LoVo (cell line): ENCODE measurements at places on chromosomes 16 and 17.
A peak's percentile ranks its signal among the peaks of the same experiment; 100 is the strongest.

- peak; percentile 7 for DNase-seq
These were observed 60.5 kb downstream of the ADAMTS18 start for GRCh38 chr16:77374384-77374783.

- DNase-seq: no peak
These were observed 133.4 kb downstream of the MAP2K6 start for GRCh38 chr17:69547947-69548346.

DNA sequence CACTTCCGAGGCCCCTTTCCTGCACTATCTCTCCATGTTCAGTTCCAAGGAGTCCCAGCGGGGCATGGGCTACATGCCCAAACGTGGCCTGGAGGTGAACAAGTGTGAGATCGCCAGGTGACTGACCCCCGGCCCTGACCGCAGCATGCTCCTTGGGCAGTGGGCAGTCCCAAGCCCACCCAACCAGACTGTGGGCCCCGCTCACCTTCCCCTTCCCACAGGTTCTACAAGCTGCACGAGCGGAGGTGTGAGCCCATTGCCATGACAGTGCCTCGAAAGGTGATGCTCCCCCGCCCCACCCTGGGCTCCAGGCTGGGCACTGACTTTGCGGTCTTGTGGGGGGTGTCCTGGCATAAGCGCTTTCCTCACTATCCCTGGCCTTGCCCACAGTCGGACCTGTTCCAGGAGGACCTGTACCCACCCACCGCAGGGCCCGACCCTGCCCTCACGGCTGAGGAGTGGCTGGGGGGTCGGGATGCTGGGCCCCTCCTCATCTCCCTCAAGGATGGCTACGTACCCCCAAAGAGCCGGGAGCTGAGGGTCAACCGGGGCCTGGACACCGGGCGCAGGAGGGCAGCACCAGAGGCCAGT lies 4.7 kb downstream of the CORO1A start:
- DNase-seq: no peak

- no peak for DNase-seq
These were observed 47.4 kb upstream of the CDYL2 start for GRCh38 chr16:80851831-80852230.

DNA sequence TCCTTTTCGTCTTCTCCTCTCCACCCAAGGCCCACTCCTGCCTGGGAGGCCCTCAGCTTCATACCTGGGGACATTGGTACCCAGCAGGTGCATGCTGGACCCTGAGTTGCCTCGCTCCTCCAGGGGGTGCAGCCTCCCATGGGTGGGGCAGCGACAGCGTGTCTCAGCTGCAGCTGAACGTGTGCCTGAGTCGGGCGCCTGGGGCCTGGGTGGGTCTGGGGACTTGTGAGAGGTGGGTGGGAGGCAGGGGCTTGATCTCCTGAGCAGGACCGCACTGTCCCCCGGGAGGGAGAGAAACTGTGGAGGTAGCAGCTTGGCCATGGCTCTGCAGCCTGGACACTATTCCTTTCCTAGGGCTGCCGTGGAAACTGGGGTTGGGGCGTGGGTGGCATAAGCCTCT lies 24.8 kb upstream of the ENGASE start:
- DNase-seq: no peak

DNA sequence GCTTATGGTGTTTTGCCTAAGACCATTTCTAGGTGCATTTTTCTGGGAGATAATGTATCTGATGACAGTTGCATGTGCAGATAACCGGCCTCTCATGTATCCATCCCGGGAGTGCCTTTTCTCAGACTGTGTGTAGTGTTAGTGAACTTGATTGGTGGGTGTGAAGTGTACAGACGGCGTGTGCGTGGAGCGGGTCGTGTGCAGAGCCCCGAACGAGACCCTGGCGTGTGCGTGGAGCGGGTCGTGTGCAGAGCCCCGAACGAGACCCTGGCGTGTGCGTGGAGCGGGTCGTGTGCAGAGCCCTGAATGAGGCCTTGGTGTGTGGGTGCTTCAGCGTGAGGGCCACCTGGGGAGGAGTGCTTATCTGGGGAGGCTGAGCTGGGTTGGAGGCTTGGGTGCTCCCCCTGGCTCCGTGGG lies 28.9 kb upstream of the ZNF750 start:
- DNase-seq: no peak

DNA sequence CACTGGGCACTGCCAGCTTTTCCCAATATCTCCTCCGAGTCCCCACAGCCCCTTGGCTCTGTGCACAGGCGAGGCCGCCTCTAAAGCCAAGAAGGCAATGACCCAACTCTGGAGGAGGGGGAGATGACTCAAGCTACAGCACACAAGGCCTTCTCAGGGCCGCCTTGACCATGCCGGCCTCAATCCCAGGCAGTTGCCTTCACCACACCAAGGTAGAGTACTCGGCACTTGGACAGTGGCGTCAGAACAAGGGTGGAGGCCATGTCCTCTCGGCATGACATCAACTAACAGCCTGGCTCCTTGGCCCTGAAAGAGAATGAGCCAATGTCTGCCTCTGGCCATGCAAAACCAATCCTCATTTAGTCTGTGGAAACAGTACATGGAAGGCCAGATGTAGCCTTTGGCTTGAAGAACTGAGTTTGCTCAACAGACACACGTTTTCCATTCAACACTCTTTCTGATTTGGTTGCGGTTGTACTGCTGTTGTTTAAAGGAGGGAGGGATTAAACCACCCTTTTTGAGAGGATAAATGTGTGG lies 139.6 kb downstream of the XYLT1 start:
- DNase-seq: no peak

DNA sequence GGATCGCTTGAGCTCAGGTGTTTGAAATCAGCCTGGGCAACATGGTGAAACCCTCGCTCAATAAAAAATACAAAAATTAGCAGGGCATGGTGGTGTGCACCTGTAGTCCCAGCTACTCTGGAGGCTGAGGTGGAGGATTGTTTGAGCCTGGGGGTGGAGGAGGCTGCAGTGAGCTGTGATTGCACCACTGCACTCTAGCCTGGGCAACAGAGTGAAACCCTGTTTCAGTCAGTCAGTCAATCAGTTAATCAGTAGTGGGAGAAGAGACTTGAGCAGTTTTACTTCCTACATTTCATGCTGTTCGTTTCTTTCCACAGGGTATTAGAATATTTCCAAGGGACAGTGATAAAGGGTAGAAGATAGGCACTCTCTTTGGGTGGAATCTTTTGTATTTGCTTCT lies 8.8 kb downstream of the MAP3K3 start:
- DNase-seq: no peak

DNA sequence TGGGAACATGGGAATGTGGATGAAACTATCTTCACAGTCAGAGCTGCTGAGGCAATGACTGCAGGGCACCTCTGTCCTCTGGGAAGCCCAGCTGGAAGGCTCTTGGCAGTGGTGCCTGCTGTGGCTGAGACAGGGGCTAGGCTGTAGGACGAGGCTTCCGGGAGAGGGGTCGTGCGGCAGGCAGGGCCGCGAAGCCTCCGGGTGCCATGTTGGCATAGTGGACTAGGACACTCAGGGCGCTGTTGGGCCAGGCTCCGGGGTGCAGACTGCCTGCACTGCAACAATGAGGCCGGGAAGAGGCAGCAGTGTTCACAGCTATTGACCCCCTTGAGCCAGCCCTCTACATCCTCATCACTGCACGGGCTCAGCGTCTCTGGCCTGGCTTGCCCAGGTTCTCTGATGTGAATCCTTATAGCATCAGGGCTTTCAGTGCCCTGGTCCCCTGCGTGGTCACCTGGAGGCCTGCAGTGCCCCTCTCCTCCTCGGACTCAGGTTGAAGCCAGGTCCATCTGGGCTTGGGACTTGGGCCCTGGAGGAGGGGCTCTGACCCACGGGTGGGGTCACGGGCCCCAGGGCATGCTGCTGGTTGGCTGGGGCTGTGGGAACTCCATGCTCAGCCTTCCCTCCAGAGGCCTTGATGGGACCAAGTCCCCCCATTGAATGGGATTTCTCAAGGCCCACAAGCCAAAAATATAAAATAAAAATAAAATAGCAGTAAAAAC lies 91.6 kb downstream of the TNFRSF13B start:
- DNase-seq: no peak

DNA sequence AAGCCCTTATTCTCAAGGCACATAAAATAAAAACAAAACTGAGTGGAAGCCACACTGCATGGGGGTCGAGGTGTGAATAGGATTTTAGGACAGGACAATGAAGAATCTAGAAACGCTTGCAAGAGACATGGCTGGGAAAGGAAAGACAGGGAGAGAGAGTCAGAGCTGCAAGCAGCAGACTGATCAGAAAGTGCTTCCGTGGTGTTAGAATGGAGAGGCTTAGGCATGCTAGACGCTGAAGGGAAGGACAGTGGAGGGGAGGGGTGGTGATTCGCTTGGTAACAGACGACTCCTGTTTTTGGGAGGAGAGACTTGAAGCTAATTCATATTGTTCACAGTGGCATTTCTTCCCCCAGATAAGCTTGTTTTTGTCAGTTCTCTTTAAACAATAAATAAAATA lies 173.5 kb downstream of the AIPL1 start:
- DNase-seq: no peak

DNA sequence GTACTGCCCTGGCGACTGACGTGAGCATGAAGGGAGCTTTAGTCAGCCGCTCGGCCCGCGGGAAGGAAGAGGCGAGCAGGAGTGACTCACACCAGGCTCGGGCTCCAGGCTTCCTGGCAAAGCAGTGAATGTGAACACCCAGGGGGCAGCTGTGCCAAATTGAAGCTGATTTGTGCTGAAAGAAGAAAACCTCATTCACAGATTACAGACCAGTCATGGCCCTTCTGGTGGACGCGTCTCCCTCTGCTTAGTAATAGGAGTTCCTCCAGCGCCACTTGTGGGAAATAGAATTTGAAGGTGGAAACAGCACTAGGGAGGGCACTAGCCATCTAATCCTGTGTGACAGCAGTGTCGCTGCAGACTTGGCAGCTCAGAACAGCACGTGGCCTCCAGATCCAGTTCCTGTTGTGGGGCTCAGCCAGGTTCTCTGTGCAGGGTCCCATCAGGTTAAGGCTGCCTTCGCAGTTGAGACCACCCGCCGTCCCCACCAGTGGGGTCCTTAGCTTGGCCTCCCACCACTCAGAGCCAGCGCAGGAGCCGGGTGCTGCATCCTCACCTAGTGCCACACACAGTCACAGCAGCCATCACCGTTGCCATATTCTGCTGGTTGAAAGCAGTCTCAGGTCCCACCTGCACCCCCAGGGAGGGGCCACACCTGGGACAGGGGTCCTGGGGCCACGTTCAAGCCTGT lies 164.5 kb upstream of the CHMP6 start:
- no peak for DNase-seq

DNA sequence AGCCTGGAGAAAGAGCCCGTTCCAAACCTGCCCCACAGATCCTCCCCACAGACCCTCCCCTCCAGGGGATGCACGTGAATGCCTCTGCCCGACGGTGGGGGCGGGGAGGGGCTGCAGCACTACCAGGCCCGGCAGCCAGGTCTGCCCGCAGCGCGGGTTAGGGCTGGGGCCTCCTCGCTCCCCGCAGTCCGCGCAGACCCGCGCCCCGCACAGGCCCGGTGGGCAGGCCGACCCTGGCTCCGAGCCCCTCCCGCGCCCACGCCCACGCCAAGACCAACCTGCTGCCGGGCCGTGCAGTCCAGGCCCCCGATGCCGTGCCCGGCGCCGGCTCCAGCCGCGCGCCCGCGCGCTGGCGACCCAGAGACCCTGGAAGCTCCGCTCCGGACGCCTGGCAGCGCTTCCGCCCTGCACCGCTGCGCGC lies at the start of gene RPUSD1:
Gene RPUSD1, minus strand, starts transcription at position 404 of the 421 bp plus-strand sequence. CDS start 644 bp downstream, outside the sequence.
- no peak for DNase-seq

- no peak for DNase-seq
These were observed 62.6 kb downstream of the KSR1 start for GRCh38 chr17:27518545-27519521.

DNA sequence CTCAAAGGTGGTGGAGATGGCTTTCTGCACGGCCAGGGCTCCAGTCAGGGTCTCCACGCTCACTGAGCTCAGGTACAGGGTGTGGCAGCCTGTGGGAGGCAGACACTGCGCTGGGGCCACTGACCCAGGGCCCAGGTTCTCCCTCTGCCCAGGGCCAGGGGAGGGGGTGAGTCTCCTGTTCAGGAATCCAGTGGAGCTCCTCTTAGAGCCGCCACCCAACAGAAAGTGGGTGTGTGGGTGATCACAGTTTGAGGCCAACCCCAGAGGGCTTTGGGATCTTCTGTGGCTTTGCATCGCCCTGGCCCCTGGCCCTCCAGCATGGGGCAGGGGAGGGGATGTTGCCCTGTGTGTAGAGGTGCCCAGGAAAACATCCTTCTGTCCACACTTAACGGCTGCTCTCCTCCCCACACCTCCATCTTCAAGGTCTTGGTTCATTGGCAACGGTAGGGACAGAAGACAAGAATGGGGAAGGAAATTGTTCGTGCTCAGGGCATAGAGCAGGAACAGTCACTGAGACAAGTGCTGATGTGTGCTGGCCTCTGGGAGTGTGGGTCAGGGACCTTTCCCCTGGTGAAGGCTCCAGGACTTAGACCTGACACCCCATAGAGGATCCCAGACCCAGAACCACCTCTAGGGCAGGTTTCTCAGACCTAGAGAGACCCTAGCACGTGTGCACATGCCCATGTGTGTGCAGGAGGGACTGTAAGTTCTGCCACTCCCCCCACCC lies 21.5 kb downstream of the TNS4 start:
- no peak for DNase-seq

- no peak for DNase-seq
These were observed 56.1 kb upstream of the MED9 start for GRCh38 chr17:17420561-17421269.

GRCh38 chr17:19948116-19948943 lies 29.3 kb downstream of the AKAP10 start:
- DNase-seq: no peak

DNA sequence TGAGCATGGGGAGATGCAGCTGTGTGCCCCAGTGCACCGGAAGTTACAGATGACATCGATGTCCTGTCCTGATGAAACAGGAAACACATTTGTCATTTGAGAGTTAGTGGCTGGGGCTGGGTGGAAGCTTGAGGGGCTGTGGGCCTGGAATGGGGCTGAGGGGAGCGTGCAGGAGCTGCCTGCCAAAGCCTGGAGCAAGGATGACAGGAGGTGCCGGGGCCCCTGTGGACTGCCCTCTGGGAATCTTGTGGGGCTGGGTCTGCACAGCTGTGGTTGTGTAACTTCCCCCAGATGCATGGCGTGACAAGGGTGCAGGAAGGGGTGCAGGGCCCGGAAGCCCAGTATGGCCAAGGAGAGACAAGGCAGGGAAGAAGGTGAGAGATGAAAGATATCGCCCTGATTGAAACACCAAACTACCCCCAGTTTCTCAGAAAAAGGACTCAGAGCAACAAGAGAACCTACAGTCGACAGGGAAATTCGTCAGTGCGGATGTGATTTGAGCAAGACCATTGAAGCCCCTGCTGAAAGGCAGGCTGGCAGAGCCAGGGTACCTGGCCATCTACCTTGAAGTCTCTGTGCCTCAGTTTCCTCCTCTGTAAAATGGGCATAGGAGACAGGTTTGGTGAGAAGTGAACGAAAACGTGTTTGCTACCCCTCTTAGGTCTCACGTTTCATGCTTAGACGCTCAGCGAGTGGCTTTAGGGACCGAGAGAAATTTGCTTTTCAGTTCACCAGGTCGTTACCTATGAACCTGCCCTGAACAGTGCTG lies 8.8 kb downstream of the MMP25 start:
- DNase-seq: no peak
